Fibroblast of mammary gland (primary cell): ENCODE measurements at places on chromosomes 2 and 18.

DNA sequence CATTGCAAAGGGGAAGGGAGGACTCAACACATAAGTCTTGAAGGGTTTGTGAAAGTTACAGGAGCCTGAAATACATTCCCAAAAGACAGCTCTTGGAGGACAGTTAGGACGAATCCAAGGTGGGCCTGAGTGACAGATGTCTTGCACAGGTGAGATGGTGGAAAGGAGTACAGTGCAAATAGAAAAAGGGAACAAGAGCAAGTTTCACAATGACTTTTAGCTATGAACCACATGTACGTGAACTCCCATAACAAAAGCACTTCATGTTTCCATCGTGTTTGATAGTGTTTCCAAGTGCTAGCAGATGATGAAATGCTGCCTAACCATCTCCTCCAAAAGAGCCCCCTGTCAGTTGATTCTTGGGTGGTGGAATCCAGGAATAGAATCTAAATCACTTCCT, 1.8 kb downstream of the IL18RAP start:
- DNase-seq = no peak

- peak; percentile 64 for DNase-seq
Observed at GRCh38 chr18:6553234-6553900, 138.7 kb upstream of the L3MBTL4 start.

DNA sequence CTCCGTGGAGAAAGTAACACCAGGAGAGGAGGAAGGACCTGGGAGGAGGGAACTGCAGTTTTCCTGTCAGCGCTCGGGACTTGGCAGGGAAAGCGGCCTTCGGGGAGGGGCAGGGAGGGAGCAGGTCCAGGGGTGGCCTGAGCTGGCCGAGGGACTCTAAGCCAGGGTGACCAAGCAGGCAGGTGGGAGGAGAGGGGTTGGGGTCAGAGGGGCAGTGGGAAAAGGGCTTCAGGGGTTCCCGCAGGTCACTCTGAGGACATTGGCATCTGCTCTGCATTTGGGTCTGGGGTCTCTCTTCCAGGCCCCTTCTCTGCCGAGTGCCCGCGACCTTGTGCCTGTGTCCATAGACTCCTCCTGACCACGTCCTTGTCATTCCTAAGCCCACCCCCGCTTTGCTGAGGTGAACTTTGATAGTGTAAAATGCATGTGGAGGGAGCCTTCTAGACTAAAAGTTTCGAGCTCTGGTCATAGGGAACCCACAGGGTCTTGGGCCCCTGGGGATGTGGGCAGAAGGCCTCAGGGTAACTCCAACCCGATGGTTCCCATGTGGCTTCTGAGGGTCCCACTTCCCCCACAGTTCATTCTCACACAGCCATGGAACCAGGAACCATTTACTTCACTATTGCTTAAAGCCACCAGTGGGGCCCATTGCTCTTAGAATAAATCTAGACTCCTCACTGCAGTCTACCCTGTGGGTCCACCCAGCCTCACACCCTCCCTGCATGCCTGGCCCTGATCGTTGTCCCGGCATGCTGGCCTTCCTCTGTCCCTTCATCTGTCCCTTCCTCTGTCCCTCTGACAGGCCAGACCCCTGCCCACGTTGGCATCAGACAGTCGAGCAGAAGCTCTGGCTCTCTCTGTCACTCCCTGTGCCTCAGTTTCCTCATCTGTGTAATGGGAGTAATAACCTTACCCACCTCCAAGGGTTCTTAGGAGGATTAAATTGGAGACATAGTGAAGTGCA, 229.2 kb downstream of the SEPTIN10 start:
- DNase-seq = no peak

DNA sequence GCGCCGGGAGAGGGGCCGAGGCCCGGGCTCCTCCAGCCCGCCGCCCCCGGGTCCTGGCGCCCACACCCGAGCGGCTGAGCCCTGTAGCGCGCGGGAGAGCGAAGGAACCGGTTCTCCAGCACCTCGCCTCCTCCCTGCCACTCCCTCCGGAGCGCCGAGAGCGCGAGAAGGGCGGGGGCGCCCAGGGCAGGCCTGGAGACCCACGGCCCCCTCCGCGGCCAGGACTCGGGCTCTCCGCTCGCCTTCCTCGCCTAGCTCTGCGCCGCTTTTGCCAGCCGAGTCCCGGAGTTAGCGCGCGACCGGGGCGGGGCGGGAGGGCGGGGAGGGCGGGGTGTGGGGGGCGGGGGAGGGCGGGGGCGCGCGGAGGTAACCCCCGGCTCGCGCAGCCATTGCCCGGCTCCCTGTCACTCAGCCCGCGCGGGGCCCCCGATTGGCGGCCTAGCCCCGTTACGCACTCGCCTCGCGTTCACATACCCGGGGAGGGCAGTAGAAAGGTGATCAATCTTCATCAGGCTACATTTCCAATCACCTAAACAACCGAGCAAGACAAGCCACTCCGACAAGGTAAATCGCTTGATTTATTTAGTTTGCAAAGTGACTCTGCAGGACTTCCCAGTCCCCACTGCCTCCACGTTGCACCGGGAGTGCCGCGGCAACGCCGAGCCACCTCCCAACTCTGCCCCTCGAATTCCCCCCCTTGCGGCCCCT, at the start of gene OTX1:
Gene OTX1 (plus strand): TSS at position 497 of the 708 bp plus-strand sequence. CDS start 2,161 bp downstream, outside the sequence.
- DNase-seq = peak; percentile 40

DNA sequence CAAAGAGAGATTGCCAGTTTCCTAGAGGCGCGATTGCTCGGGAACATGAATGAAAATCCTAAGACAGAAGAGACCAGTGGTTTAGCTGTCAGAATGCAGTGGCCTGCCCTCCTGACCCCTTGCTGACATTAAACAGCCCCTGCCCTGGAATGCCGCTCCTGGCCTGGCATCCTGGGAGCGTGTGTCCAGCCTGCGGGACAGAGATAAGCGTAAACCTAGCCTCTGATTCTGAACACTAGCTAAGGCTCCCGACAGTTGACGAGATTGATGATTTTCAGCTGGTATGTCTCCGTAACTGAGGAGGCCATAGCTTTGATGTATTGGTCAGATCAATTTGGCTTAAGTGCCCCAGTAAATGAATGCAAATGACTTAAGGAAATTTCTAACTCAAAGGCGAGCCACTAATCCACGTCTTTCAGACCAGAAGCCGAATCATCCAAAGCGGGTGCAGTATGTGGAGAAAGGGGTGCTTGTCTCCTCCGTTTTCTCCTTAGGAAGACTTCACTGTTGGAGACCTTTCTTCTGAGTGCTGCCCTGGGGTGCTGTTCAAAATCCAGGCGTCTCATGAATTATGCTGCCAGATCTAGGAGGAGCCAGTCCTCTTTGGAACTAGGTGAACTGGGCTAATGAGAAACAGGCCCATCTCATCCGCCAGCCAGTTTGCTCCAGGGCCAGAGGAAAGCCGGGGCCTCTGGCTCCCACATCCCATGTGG, 142.5 kb upstream of the L3MBTL4 start:
- peak; percentile 49 for DNase-seq

DNA sequence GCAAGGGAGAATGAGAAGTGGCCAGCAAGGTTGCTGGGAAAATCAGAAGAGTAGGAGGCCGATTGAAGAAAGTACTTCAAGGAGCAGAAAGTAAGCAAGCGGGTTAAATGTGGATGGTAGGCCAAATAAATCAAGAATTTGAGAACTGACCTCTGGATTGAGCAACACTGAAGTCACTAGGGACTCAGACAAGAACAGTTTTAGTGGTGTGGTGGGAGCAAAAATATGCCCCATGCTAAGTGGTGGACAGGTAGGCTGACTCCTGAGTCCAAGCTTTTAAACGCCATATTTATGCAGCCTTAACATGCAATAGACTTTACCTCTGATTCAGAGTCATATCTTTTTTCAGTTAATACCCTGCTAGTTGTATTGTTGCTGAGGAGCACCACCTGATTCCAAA, 4.5 kb downstream of the TRABD2A start:
- no peak for DNase-seq

GRCh38 chr2:169036736-169037440, 5.8 kb upstream of the ABCB11 start:
- DNase-seq = no peak

DNA sequence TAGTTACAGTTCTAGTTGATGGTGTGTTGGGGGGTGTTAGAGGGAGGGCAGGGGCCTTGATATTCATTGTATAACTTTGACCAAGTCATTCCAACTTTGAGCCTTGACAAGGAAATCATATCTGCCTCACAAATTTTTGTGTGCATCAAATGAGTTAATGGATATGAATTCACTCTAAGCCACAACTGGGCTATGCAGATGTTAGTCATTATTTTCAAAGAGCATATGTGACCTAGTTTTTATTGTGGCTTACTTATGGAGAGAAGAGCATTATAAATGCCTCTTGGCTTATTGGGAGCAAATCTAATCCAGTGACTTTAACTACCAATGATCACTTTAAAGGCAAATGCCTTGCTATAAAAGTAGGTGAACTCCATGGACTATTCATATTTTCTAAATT, 250.2 kb downstream of the LPIN1 start:
- peak; percentile 78 for DNase-seq

- DNase-seq = no peak
Observed at GRCh38 chr2:164335947-164336346, 285.3 kb downstream of the GRB14 start.

- DNase-seq = no peak
Observed at GRCh38 chr2:39657287-39657937, 8.3 kb upstream of the TMEM178A start.

GRCh38 chr18:10440884-10441283, 13.6 kb upstream of the APCDD1 start:
- no peak for DNase-seq

- peak; percentile 26 for DNase-seq
Observed at GRCh38 chr2:239644011-239644410, 243.2 kb upstream of the HDAC4 start.

GRCh38 chr2:1865716-1866234, 121.5 kb upstream of the PXDN start:
- DNase-seq = no peak

DNA sequence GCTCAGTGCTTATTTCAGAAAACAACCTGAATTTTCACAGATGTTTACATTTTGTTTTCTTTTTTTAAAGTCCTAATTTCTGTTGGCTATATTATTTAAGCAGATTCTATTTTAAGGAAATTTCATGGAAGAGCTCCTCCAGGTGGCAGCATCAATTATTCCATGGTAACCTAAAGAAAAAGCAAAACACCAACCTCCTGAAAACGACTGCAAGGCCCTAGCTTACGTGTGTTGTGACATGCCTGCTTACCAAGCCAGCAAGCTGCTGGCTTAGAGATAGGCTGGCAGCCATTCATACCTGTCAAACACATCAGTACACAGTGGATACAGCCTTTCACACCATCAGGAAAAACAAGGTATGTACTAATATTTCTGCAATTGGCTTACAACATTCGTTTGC, 64.9 kb downstream of the LPIN2 start:
- DNase-seq = peak; percentile 65

GRCh38 chr2:134852518-134852917, 14.1 kb downstream of the ACMSD start:
- DNase-seq = no peak

- no peak for DNase-seq
Observed at GRCh38 chr18:27723168-27723567, 453.8 kb downstream of the CDH2 start.

DNA sequence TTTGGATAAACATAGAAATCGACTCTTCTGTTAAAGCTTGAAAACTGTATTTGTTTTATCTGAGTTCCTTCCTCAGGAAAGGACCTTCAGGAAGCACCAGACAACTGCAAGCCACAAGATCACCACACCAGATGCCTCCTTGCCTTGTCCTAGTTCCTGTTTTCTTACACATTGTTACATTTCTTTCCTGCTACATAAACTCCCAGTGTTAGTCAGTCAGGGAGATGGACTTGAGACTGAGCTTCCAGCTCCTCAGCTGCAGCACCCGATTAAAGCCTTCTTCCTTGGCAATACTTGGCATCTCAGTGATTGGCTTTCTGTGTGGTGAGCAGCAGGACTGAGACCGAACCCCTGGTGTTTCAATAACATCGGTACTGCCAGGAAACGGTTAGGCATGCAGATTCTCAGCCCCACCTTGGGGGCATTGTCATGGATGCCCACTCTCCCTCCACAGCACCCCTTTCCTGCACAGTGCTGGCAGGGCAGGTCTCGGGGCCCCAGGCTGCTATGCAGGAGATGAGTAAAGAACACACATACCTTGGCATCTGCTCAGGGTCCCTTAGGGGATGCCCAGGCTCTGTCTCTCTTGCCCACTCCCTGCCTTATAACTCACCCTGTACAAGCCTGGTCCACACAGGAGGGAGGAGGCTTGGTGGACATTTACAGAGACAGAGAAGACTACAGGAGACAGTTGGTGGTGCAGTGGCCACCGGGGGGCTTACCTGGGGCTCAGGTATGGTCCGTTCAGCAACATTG, 32.6 kb downstream of the ANKMY1 start:
- no peak for DNase-seq

- DNase-seq = no peak
Observed at GRCh38 chr2:219515874-219516629, 1.8 kb downstream of the ASIC4 start.

- peak; percentile 30 for DNase-seq
Observed at GRCh38 chr18:57846258-57846657, 43.1 kb upstream of the ATP8B1 start.

GRCh38 chr2:230843132-230843531, 21.6 kb upstream of the ITM2C start:
- no peak for DNase-seq

DNA sequence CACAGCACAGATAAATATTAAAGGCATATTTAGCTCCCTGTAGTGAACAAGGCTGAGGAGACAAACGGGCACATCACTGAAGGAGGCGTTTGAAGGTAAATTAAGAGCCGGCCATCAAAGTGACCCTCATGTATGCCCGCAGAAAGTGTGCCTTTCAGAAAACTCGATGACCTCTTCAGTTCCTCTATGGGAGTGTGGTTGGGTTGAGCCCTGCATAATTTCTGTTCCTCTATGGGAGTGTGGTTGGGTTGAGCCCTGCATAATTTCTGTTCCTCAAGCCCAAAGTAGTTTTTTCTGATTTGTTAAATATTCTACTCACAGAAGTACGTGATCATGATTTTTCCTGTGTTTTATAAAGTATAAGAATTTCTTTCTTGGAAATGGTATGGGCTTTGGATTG, 568.5 kb downstream of the TSN start:
- DNase-seq = no peak

GRCh38 chr2:50347358-50348044, 684.4 kb downstream of the NRXN1 start:
- DNase-seq = no peak

DNA sequence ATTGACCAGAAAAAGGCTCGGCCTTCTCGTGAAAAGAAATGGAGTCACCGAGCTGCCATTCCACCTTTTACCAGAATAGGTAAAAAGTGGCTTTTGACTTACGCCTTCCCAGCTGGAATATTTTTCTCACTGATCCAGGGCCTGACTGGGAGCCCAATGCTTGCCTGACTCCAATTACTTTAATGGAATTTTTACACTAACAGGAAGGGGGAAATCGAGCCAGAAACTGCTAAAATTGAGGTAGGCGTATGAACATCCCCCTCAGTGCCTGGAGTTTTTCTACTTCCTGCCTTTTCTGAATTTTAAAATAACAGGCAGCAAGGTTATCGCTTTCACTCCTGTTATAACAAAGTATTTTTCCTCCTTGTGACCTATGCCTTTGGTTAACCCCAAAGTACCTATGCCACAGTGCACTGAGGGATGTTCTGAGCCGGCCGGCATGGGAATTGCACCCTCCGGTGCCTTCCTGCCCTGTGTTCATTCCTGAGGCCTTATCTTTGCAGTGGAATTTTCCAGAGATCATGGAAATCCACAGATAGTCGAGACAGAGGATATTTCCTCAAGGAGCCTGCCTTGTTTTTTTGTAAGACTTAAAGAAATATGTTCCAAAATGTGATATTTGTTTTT, 18.3 kb upstream of the RPL31 start:
- no peak for DNase-seq

- peak; percentile 98 for DNase-seq
Observed at GRCh38 chr2:38997781-38998180, 108.1 kb downstream of the ARHGEF33 start.
